Muscle of leg (tissue), 16 donors: ENCODE measurements at places on chromosomes 12 and 14.

DNA sequence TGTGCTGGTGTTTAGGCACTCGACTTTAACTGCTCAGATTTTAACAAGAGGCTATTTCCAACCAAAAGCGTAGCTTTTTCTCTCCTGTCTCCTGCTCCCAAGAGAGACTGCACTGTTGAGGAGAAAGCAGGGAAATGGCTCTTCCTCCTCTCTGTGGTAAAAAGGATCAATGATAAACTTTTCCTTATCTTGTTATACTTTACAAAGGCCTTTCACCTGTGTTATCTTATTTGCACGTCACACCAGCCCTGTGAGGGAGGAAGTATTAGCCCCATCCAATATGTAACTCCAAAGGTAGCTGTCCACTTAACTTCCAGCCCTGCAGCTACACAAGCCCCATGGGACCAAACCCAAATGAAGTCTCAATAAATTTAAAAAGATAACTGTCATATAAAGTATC lies 32.9 kb upstream of the ZFP36L1 start:
- no peak for DNase-seq

DNA sequence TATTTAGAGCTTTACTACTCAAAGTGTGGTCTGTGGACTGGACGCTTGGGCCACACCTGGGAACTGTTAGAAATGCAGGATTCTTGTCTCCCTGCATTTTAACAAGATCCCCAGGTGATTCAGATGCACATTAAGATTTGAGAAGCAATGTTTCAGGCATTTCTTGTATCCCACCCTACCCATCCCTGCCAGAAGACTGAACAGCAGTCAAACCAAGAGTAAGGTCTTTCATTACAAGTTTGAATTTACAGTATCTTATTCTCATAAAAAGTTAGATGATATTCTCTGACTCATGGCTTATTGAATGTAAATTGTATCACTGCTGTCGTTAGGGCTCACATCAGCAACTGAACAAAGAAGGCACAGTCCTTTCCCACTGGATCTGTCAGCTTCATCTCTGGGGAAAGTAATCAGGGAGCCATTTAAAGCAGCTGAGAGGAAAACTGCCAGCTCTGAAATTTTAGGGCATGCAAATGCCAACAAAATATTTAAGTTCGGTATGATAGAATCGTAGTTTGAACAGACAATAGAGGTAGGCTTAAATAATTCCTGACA lies 141.1 kb downstream of the AKAP6 start:
- DNase-seq, result peak; percentile 57

- no peak for DNase-seq
Measured at GRCh38 chr14:24098927-24099813, 5.1 kb downstream of the PCK2 start.

DNA sequence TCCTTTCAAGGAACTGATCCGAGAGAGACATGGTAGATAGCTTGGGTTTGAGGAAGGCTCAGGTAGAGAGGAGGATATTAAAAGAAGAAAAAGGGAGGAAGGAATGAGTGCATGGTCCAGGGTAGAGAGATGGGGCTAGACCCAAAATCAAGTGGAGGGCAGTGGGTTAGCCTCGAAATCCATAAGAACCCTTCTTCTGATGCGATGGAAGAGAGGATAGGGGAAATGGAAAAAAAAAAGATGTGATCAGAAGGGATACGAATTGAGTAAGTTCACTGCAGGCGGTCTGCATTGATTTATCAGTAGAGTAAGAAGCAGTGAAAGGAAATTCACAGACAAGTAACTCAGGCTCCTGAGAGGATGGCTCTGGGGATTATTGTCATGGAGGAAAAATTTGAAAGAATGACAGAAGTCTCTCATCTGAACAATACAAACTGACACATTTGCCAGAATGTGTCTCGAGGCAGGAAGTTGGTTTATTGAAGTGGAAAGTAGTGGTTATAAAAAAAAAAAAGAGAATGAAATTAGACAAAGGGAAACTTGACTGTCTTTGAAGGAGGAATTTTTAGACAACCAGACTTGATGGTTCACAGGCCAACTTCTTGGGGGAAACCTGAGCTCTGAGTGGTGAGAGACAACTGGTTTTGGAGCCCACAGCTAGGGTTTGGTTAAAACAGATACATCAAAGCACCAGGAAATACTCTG lies 10.2 kb downstream of the PPFIBP1 start:
- no peak for DNase-seq

GRCh38 chr14:81303258-81303935 lies 82.6 kb upstream of the GTF2A1 start:
- DNase-seq, result no peak

DNA sequence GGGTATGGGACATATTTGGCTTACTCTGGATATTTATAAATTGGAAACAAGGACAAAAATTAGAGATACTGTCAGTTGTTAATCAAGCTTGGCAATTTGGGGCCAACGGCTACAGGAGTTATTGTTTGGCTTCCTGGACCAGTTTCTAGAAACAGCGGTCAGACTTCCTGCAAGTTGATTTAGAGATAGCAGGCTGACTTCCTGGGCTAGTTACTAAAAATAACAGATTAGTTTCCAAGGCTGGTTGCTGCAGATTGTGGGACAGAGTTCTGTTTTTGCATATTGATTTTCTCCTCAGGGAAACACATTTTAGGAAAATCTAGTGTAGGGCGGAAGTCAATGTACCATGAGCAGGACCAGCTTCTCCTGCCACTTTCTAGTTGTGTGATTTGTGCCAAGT lies 144.0 kb upstream of the TMPO start:
- DNase-seq, result no peak

DNA sequence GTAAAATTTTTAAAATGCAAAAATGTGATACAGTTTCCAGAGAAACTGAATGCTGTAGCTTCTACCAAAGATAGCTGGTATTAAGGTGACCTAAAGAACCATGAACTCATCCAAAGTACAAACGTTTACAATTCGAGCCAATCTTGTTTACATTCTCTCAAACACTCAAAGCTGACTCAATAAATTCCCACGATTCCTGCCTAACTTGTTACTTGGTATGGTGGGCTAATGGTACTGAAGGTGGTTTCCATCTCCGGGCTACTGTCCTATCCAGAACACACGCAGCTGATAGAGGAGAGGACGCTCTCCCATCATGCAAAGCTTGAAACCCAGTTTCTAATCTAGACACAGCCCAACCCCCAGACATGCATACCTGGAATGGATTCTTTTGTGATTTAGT lies 31.5 kb downstream of the RAD9B start:
- DNase-seq, result no peak

DNA sequence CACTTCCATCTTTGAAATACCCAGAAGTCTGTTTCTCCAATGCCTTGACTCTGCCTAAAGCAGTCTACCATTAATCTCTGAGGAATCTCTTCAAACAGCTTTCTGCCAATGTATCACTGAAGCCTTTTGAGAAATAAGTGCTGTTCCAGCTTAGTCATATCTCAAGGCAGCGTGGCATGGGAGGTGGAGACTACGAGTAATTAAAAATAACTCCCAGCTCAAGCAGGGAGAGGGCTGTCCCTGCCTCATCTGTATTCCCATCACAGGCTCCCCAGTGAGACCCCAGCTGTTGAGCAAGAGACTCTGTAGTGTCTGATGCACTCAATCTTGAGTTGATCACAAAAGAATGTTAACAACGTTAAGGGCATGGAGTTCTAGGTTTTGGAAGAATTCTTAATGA lies 700.6 kb downstream of the DIO2 start:
- DNase-seq, result no peak

- peak; percentile 11 for DNase-seq
Measured at GRCh38 chr14:57889245-57889644, 23.4 kb upstream of the SLC35F4 start.
